ENCODE measurements at places on chromosomes 1 and 21.

DNA sequence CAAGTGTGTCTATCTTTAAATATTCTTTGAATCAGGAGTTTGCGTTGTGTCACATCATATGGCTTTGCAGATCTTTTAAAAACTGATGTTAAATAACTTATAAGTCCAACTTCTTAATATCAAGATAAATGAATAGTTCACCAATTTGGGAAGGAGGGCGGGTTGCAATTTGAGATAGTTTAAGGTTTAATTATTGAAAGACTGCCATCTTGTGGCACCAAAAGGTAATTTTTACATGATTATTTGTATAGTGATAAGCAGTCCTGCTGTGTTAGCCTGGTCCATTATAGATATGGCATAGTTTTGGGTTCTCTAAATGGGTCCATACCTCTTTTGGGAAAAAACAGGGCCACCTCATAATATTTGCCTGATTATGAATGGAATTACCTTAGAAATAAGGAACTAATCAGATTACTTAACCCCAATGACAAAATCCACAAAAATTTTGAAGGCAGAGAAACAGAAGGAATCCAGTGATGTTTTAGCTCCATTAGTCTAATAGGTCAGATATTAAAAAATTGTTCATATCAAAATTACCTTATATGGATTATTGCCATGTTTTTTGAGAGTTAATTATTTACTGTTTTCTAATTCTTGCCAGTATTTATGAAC lies 64.3 kb downstream of the PRKAA2 start:
- DNase-seq, result peak; percentile 23

GRCh38 chr1:106063510-106063909 lies 993.0 kb upstream of the PRMT6 start:
- no peak for DNase-seq

DNA sequence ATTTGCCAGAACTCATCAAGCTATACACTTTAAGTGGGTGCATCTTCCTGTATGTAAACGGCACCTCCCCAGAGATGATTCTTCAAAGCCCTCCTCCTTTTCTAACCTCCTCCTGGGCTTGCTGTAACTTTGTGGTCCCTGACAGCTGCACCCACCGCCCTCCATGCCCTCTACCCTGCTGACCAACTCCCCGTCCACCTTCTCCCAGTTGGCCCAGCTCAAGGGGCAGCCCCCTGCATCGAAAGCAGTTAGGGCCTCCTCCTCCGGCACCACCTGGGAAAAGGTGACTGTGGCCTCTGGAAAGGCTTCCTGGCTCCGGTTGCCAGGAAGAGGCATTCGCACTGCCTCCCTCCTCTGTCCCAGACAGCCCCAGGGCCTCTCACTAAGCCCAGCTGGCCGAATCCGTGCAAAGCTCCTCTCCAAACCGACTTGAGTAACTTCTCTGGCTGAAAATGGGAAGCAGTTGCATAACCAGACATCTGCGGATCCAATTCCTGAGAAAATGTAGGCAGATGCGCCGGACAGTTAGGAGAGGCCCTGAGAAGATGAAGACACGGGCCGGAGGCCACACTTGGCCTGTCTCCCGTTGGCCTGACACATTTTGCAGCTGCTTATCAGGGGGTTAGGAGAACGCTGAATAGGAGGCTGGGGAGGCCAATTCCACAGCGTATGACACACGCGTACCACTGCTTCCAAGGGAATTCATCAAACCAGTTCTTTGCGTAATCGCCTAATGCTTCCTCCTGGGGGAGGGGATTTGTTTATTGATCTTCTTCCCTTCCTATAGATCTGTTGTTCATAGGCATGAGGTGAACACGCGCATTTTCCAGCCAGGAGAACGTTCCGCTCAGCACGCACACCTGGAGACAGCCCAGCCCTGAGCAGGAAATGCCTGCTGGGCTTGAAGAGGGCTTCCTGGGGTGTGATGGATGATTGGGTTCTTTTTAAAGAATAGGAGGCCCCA lies 48.7 kb upstream of the COL6A2 start:
- no peak for DNase-seq

DNA sequence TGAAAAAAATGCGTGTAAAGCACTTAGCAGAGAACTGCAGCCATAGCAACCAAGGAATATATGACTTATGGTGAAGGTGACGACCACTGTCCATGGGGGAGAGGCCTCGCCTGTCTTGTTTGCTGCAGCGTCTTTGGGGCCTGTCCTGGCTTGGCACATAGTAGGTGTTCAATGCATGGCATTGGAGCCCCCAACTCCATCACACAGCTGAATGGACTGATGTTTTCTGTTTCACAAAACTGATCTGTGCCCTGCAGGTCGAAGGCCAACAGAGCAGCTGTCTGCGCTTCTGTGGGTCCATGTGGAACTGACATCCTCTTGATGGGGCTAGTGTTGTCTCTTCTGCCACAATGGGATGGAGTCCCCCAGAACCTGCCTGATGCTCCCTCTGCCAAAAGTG lies 296.0 kb downstream of the PTPRU start:
- DNase-seq, result no peak

All from MV-4-11 (cell line).